ENCODE measurements at places on chromosomes 11 and 22. TPM values are rescaled to one million over a fixed set of nuclear protein-coding genes. Genes with fewer than 3 reads are reported as not detected.

Gene ANO1
- total RNA-seq, result 251 TPM

Gene TIMP3
- total RNA-seq, result 58.6 TPM

Gene TRPM5
- not detected for total RNA-seq

Gene CCDC89
- 0.20 TPM for total RNA-seq

Gene GTSE1
- total RNA-seq, result 0.55 TPM

Gene MS4A14
- 0.90 TPM for total RNA-seq

Gene SMC1B
- not detected for total RNA-seq

Gene PLAAT2
- total RNA-seq, result 1.1 TPM

Gene C11orf87
- total RNA-seq, result not detected

Gene RIMBP3B
- total RNA-seq, result not detected

Gene TMPRSS5
- 0.75 TPM for total RNA-seq

Gene A4GALT
- 2.8 TPM for total RNA-seq

Gene SYT8
- not detected for total RNA-seq

GRCh38 chr11:27653990-27654758 lies 46.1 kb downstream of the BDNF start:
- no peak for DNase-seq

DNA sequence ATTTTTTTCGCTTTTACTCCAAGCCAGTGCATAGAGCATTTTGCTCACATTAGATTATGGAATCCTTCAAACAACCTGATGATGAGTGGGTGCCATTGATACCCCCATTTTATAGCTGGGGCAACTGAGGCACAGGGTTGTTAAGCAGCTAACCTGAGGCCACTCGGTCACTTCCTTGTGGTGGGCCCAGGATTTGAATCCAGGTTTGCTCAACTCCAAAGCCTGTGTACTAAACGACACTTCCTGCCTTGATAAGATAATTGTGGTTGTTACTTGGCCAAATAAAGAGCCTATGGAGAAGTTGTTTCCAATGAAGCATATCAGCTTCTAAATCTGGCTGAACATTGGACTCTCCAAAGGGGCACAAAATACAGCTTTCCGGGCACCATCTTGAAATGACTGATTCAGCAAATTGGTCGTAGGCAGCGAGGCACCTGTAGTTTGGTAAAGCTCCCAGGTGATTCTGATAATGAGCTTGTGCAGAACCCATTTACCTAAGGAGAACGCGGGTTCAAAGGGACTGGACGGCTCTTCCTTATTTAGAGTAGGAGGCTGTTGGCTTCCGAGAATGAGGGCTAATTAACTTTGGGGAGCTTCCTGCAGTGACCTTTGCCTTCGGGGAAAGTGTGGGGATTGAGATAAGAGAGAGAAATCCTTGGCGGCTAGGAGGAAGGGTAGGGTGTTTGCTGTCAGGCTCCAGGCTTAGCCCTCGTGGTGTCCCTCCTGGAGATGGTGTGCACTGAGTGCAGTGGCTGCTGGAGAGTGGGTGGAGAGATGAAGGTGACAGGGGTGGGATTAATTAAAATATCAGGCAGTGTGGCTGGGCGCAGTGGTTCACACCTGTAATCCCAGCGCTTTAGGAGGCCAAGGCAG lies 17.5 kb upstream of the EHF start:
- DNase-seq, result no peak

GRCh38 chr11:66367561-66368312 lies 3.8 kb downstream of the SLC29A2 start:
- DNase-seq, result no peak

- DNase-seq, result no peak
These were observed 891.3 kb downstream of the OPCML start for GRCh38 chr11:132640952-132641351.

DNA sequence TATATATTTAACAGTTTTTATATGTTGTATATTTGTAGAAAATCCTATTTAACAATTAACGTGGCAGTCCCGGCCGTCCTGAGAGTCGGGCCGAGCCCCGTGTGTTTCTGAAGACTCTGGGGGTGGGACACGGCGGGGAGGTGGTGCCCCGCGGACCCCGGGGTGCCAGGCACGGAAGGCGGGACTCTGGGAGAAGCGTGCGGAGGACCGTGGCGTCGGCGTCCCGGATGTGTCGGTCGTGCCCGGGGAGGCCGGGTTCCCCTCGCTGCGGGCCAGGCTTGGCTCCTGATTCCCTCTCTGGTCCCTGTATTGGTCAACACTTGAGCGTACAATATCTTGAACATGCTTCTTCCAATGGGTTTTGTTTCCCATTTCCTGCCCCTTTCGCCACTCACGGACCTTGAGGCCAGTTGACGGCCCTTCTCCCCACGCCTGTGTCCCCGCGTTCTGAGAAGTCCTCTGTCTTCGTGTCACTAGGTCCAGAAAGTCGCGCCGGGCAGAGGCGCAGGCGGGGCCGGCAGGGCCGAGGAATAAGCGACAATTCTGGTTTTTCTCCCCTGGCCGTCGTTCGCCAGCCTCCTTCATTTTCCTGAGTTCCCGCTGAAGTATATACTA lies 1076.7 kb downstream of the BRD1 start:
- no peak for DNase-seq

DNA sequence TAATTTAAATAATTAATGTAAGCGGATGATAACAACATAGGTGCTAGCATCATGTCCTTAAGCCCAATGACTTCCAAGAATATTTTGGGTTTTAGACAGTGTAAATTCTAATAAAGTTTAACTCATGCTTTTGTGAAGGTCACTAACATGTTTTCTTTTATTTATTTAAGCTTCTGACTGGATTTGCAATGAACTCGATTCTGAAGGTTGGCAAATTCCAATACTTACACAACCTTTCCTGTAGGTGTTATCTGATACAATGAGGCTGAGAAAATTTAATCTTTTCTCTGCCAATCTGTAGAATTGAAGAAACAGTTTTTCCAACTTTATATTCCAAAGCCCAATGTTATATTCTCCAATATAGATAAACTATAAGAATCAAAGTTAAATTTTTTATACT lies 311.3 kb downstream of the LUZP2 start:
- no peak for DNase-seq

- DNase-seq, result no peak
These were observed 532 bp upstream of the VSIG2 start for GRCh38 chr11:124752471-124753102.

DNA sequence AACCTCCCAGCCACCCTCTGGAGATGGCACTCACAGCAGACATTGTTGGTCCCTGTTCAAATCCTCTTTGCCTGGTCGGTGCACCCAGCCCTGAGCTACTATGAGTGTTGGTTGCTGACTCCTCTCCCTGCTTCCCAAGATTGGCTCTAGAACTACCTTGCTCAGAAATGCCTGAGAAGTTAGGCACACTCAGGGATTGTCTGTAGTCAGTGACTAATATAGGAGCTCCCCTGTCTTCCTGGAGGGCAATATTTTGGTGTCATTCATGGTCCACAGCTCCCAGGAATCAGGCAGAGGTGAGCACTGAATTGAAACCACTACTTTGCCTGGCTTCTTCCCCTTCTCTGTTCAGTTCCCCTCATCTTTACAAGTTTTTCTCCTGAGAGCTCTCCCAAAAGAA lies 325.9 kb downstream of the MIAT start:
- no peak for DNase-seq

GRCh38 chr11:134074346-134074745 lies 5.5 kb downstream of the JAM3 start:
- DNase-seq, result no peak

GRCh38 chr11:66190786-66191185 lies 77.7 kb upstream of the RAB1B start:
- DNase-seq, result no peak

GRCh38 chr11:82823647-82824619 lies 76.3 kb downstream of the PRCP start:
- DNase-seq, result no peak

- DNase-seq, result no peak
These were observed 56.0 kb upstream of the OR5AK2 start for GRCh38 chr11:56932572-56933220.

- no peak for DNase-seq
These were observed 333.4 kb downstream of the AASDHPPT start for GRCh38 chr11:106410902-106411301.

GRCh38 chr11:64710418-64711137 lies 12.4 kb downstream of the NRXN2 start:
- no peak for DNase-seq

DNA sequence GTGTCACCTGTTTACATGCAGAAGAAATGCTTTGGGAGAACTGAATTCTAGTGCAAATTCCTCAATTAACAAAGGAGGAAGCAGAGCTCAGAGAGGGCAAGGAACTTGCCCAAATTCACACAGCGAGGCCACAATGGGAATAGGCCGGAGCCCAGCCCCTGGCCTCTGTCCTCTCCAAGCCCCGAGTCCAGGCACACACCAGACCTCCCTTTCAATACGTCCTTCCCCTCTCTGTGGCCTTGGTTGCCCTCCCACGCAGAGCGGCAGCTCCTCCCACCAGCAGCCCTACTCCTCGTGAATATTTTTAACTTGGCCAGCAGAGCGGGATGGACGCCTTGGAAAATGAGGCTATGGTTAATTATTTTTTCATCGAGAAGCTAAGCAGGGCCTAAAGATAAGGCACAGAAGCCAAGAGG lies 1.6 kb upstream of the CARD10 start:
- peak; percentile 15 for DNase-seq

GRCh38 chr11:69574608-69575255 lies 66.2 kb upstream of the CCND1 start:
- peak; percentile 24 for DNase-seq

- DNase-seq, result peak; percentile 45
These were observed 23.6 kb downstream of the ALX4 start for GRCh38 chr11:44286268-44286880.

DNA sequence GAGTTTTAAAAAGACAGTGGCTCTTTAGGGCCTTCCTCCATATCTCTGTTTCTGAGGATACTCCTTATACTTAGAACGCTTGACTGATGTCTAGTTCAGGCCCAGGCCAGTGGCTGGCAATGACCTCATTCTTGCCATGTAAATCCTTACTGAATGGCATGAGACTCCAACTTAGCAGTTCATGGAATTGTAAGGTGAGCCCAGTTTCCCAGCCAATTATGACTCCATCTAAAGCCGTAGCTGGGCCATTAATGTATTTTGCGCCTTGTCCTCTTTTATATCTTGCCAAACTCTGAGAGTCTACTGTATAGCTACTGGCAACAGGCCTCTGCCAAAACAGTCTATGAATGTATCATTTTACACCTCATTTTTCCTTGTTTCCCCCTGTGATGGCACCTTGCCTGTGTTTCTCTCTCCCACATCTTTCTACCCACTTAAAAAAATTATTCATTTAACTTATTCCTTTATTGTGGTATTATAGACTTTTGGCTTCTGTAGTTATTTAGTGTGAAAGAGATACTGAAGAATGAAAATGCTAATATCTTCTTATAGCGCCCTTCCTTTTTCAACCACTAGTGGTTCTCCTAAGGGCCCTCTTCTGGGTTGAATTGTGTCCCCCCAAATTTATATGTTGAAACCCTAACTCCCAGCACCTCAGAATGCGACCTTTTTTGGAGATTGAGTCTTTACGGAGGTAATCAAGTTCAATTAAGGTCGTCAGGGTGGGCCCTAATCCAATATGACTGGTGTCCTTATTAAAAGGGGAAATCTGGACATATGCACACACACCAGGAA lies 67.4 kb downstream of the ZNRF3 start:
- DNase-seq, result no peak

GRCh38 chr22:49211176-49211575 lies 616.5 kb downstream of the BRD1 start:
- peak; percentile 10 for DNase-seq

GRCh38 chr11:75195167-75195962 lies 44.5 kb downstream of the SLCO2B1 start:
- peak; percentile 89 for DNase-seq

- DNase-seq, result no peak
These were observed 84.4 kb upstream of the FIBIN start for GRCh38 chr11:26909515-26909914.

DNA sequence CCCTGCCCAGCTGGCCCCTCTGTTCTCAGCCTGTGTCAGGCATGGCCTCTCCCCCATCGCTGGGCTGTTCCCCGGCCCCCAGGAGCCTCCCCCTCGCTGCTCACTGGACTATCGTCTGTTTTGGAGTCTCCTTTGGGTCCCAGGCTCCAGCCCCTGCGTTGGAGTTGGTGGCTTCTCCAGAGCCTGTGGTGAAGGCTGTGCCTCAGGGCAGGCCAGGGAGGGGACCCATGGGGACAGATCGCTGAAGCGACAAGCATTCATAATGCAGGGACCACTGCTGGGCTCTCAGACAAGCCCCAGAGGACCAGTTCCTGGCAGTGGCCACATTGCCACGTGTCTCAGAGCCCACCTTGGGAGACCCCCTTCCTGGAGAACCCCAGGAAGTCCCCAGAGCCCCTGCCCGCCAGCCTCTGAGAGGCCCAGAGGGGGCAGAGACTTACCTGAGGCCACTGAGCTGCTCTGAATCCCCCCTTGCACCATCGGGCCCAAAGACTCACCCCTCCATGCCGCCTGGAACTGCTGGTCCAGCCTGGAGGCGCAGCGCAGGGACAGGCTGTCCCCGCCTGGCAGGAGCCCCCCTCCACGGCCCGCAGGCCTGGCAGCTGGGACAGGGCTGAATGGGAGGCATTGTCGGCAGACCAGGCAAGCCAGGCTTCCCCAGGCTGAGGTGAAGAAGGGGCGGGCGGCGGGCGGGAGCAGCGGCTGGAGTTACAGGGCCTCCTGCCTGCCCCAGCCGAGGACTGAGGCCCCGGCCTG lies at the start of gene CHADL:
Gene CHADL, minus strand, starts transcription at position 555 of the 756 bp plus-strand sequence. Its CDS starts 50 bp downstream, at position 505.
- DNase-seq, result no peak

DNA sequence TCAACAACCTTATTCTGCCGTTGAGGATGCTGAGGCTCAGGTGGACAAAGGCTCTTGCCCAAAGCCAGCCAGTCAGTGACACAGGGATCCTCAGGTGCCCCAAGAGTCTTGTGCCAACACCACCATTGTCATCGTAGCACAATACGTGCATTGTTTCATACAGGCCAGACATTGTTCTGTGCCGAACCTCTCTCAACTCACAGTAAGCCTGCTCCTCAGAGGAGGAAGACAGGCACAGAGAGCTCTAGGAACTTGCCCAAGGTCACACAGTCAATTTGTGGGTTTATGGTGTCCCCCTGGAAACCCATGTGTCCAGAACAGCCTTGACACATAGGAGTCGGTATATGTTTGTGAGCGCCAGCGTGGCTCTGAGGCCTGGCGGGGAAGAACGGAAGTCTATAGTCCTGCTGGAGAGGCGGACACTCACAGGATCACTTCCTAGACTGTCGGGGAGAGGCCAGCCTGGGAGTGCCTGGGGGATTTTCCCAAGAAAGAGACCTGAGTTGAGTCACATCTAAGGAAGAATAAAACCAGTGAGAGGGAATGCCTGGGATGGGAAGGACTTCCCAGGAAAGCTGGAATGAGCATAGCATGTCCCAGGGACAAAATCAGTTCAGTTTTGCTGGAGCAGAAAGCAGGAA lies 20.2 kb downstream of the LIF start:
- DNase-seq, result no peak

DNA sequence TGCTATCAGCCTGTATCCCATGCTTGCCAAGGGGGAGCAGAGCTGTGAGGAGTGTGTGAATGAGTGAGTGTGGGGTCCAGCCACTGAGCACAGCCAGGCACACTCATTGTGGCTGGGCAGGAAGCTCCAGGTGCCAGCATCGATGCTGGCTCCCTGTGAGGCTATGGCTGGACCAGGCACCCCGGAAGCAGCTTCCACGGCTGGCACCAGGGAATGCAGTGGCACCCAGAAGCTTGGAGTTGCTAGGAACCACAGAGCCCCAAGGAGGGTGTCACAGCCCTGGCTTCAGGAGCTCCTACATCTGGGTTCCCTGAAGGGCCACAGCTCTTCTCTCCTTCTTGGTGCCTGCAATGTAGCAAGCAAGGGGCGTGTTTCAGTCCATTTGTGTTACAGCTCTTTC lies 625.9 kb upstream of the RAG2 start:
- DNase-seq, result no peak
